ENCODE measurements at places on chromosomes 7 and 10. TPM values are rescaled to one million over a fixed set of nuclear protein-coding genes. Genes with fewer than 3 reads are reported as not detected.

The ATG9B gene
- total RNA-seq: 2.0 TPM

The HHEX gene
- 5.6 TPM for total RNA-seq

The PLAC9 gene
- total RNA-seq: 13.4 TPM

The PALD1 gene
- 5.9 TPM for total RNA-seq

The CCL24 gene
- not detected for total RNA-seq

The TRIM50 gene
- 1.4 TPM for total RNA-seq

The SAP25 gene
- 0.96 TPM for total RNA-seq

The TMEM229A gene
- not detected for total RNA-seq

The AGR2 gene
- not detected for total RNA-seq

The GHRHR gene
- total RNA-seq: not detected

The TRPV5 gene
- not detected for total RNA-seq

The SLC39A12 gene
- total RNA-seq: 0.16 TPM

The CNTNAP2 gene
- 0.66 TPM for total RNA-seq

The LMOD2 gene
- not detected for total RNA-seq

The PWWP2B gene
- total RNA-seq: 10.7 TPM

The ARF5 gene
- total RNA-seq: 134 TPM

The WAC gene
- total RNA-seq: 124 TPM

The RARRES2 gene
- 267 TPM for total RNA-seq

The CDC14C gene
- total RNA-seq: not detected

The MSS51 gene
- 4.2 TPM for total RNA-seq
